BJ (cell line): ENCODE measurements at places on chromosomes 6 and 20.

GRCh38 chr6:57435475-57436160, 118.2 kb downstream of the PRIM2 start:
- no peak for DNase-seq

GRCh38 chr20:11350126-11351005, 567.3 kb upstream of the BTBD3 start:
- DNase-seq = peak; percentile 3

GRCh38 chr20:14555676-14556075, 218.3 kb upstream of the FLRT3 start:
- DNase-seq = no peak

GRCh38 chr6:42996513-42996912, 12.1 kb downstream of the PPP2R5D start:
- DNase-seq = no peak

- peak; percentile 27 for DNase-seq
These were observed at the start of gene ZFP64 for GRCh38 chr20:52191132-52191915. Gene ZFP64 (minus strand): TSS chr20:52191779. CDS start chr20:52191636, 143 bp downstream.

DNA sequence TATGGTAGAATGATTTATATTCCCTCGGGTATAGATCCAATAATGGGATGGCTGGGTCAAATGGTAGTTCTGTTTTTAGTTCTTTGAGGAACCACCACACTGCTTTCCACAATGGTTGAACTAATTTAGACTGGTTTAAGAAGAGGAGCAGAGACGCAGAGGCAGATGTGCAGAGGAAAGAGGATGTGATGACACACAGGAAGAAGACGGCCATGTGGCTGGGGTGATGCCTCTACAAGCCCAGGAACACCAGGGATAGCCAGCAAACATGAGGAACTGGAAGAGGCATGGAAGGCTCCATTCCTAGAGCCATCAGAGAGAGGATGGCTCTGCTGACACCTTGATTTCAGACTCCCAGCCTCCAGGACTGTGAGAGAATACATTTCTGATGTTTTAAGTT, 218.3 kb upstream of the DTNBP1 start:
- DNase-seq = no peak

- DNase-seq = peak; percentile 16
These were observed 135.1 kb downstream of the FAM83B start for GRCh38 chr6:54981647-54982046.

DNA sequence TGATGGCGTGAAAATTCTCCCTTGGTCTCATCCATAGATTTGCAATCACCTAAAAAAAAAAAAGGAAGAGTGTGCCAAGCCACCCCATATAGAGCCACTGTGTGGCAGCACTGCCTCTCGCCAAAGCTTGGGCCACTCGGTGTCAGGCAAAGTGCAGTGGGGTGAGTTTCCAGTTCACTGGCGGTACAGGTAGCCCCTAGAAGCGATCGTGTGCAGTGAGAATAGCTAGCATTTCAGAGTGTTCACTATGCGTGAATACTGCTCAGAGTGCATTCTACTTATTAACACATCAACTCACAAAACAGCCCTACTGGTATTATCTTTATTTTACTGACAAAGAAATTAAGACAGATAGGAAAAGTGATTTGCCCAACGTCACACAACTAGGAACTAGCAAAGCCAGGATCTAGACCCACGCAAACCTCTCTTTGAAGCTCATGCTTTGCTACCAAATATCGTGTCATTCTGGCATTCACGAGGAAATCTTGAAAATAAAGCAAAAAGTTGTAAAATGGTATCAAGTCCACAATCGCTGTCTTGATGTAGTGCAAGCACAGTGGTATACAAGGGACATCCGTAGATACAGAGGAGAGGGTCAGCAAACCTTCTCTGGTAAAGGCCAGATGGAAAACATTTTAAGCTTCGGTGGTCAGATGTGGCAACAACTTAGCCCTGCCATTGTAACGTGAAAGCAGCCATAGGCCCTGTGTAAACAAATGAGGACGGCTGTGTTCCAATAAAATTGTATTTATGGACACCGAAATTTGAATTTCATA, 10.4 kb upstream of the GCNT2 start:
- DNase-seq = no peak

GRCh38 chr6:125987026-125987617, 782 bp downstream of the TRMT11 start:
- no peak for DNase-seq

- DNase-seq = no peak
These were observed 5.6 kb upstream of the GRM4 start for GRCh38 chr6:34151321-34152041.

DNA sequence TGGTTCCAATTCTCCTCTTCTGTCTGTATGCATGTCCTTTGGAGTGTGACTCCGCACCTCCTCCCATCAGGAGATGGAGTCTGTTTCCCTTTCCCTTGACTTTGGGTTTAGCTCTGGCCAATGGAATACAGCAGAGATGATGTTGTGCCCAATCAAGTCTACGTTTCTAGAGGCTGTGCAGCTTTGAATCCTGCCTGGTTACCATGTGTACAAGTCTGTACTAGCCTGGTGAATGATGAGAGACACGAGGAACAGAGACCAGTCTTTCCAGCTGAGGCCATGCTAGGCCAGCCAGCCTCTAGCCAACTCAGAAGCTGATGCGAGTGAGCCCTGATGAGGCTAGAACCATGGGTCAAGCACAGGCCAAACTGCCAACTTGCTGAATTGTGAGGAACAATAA, 83.2 kb downstream of the LAMP5 start:
- DNase-seq = no peak

- no peak for DNase-seq
These were observed 445.7 kb upstream of the CDH4 start for GRCh38 chr20:60806354-60806753.

- no peak for DNase-seq
These were observed 198.2 kb downstream of the PRL start for GRCh38 chr6:22098601-22099031.

GRCh38 chr6:84428300-84428907, 201.0 kb upstream of the CEP162 start:
- DNase-seq = no peak

DNA sequence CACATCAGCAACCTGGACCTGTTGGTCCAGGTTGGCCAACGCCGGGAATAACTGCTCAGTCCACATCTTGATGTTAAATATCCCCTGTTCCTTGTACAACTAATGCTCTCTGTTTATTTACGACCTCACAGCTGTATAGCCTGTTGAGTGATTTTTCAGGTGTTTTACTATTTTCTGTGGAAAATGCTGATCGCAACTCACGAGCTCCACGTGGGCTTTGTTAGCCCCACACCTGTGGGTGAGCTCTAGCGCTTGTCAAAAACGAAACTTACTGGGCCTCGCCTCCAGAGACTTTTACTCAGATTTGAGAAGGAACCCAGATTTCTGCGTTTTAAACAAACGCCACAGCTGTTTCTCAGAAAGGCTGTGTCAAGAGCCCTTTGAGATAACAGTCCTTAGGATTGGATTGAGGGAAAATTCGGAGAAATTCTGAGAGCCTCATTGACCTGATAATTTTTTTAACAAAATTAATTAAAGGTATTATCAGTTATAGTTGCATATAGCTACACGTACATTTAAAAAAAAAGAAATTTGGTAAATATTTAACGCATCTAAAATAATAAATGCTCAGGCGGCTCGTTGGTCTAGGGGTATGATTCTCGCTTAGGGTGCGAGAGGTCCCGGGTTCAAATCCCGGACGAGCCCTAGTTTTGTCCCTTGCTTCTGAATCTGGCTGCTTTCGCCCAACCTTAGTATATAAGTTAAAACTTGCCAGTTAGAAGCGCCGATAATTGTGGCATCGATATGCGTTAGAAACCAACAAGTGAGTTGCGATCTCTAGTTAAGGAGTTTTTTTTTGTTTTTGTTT, 16.7 kb downstream of the HMGN4 start:
- no peak for DNase-seq
